ENCODE measurements at places on chromosomes 6 and 20.

DNA sequence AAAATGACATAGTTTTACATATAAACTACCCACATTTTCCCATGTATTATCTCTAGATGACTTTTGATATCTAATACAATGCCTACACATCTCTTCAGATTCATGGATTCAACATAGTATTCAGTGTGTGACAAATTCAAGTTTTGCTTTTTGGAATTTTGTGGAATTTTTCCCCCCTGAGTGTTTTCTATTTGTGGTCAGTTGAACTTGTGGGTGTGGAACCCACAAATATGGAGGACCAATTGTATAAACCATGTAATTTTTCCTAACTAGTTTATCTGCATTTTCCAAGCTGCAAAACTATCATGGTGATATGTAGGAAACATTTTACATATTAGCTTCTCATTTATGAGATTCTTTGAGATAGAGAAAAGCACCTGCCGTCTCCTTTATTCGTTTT lies 374.3 kb upstream of the SOX4 start:
- DNase-seq: no peak

DNA sequence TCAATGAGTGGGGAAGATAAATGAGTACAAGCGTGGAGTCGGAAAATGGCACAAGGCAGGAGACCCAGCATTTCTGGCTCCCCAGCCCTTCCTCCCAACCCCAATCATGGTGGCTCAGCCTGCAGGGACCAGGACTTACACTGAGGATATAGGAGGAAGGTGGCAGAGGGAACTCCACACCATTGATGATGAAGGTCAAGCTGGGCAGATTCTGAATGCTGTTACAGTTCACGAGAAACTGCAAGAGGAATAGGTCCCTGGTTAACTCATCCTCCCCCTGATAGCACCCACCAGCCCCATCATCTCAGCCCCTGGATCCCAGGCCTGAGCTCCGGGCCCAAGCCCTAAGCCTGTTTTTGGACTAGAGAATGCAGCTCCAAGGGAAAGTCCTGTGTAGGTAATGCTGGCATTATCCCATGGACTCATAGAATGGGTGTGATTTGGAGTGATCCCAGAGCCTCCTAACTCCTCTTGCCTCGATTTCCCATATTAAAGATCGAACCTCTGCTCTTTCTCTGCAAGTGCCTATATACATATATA lies 2.3 kb upstream of the TFEB start:
- DNase-seq: no peak

DNA sequence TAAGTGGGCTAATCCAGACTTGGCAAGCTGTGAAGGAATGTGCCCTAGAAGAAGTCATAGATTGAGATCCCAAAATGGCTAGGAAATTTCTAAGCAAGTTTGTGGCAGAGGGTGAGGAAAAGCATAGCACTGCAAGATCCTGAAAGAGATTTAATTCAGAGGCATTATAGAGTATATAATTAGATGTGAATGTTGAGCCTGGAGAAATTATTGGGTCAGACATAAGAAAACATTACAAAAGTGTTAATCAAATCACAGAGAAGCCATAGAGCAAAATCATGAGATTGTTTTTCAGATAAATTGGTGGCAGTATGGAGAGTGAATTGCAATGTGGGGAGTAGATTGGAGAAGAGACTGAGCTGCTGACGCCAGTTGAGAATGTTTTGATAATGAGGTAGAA lies 90.0 kb downstream of the CD2AP start:
- DNase-seq: no peak

- DNase-seq: no peak
These were observed 25.7 kb downstream of the ZNF391 start for GRCh38 chr6:27414300-27414699.

DNA sequence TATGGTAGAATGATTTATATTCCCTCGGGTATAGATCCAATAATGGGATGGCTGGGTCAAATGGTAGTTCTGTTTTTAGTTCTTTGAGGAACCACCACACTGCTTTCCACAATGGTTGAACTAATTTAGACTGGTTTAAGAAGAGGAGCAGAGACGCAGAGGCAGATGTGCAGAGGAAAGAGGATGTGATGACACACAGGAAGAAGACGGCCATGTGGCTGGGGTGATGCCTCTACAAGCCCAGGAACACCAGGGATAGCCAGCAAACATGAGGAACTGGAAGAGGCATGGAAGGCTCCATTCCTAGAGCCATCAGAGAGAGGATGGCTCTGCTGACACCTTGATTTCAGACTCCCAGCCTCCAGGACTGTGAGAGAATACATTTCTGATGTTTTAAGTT lies 218.3 kb upstream of the DTNBP1 start:
- DNase-seq: no peak

GRCh38 chr6:154169193-154169847 lies 130.3 kb downstream of the OPRM1 start:
- no peak for DNase-seq
